ENCODE measurements at places on chromosomes 7 and 10.

DNA sequence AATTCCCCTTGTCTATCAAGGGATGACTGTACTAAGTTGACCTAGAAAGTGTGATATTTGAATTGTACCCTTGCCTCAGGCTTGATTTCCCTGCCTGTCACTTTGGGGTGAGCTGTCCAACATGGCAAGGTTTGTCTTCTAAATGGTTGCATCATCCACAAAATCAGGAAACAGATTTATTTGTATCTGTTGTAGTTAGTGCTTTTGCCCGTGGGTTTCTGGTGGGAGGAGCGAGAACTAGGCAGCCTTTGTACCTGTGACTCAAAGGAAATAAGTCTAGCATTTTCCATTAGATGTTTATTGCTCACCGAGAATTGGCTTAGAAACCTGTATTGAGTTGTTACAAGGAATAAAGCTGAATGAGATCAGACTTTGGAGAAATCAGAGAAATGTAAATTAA is 650.8 kb downstream of the LRMDA start:
- no peak overlapping the region for H3K4me3 ChIP-seq
- no peak for DNase-seq
- no peaks in the 10 kb centered on the region for H3K36me3 ChIP-seq
- H3K27me3 ChIP-seq: no peaks in the 10 kb centered on the region
- no peak overlapping the region for H3K27ac ChIP-seq

- H3K27me3 ChIP-seq: peaks cover 18% of the 10 kb centered on the region
- no peak for DNase-seq
- no peak overlapping the region for H3K4me3 ChIP-seq
- no peak overlapping the region for H3K27ac ChIP-seq
- no peaks in the 10 kb centered on the region for H3K4me1 ChIP-seq
- no peaks in the 10 kb centered on the region for H3K36me3 ChIP-seq
Measured at GRCh38 chr10:34739915-34740314, 75.2 kb downstream of the PARD3 start.

DNA sequence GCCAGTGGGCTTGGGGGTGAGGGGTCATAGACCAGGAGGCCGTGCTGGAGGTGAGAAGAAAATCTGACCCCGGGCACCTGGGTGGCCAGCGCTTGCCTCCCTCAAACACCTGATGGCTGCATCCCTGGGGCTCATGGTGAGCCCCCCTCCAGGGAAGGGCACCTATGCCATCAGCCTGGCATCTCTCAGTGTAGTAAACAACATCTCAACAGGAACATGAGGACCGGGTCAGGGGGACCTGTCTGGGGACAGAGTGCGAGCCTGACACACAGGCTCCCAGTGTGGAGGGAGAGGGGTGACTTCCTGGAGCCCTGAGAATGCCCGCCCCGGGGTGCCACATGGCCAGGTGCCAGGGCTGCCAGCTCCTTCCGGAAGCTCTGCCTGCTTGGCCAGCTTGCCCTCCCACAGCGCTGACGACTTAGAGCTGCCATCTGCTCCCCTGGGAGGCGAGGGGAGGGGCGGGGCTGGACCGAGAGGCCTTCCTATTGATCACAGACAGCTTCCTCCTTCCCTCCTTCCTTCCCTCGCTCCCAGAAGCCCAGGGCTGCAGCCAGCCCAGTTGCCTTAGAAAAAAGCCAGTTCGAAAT is 12.3 kb downstream of the STX1A start:
- H3K27me3 ChIP-seq: peaks cover 11% of the 10 kb centered on the region
- peaks cover 9% of the 10 kb centered on the region for H3K4me1 ChIP-seq
- no peak overlapping the region for H3K27ac ChIP-seq

DNA sequence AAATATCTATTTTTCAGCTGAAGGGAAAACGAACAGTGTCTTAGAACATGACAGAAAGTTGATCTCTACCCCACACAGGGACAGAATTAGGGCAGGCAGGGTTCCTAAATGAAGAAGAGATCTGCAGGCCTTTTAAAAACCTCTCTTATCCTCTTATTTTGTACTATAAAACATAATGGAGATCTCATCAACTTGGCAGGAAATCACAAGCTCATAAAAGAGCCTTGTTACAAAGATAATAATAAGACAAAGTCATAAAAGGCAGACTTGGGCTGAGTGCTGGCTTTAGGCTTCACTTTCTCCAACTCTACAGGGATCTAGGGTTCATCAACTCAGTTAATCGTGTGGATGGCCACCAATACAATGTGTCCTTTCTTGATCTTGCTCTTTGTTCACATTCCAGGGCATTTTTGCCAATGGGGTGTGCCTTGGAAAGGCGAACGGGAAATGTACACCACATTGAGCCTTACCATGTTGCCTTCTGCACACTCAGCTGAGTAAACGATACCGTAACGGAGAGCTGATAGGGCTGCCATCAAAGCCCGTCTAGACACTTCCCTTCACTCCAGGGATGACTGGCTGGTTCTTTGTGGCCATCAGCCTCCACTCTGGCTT is 7.1 kb upstream of the TEX36 start:
- H3K4me3 ChIP-seq: no peak overlapping the region
- peaks cover 7% of the 10 kb centered on the region for H3K4me1 ChIP-seq
- no peaks in the 10 kb centered on the region for H3K36me3 ChIP-seq
- no peaks in the 10 kb centered on the region for H3K27me3 ChIP-seq
- H3K27ac ChIP-seq: no peak overlapping the region
- DNase-seq: no peak

DNA sequence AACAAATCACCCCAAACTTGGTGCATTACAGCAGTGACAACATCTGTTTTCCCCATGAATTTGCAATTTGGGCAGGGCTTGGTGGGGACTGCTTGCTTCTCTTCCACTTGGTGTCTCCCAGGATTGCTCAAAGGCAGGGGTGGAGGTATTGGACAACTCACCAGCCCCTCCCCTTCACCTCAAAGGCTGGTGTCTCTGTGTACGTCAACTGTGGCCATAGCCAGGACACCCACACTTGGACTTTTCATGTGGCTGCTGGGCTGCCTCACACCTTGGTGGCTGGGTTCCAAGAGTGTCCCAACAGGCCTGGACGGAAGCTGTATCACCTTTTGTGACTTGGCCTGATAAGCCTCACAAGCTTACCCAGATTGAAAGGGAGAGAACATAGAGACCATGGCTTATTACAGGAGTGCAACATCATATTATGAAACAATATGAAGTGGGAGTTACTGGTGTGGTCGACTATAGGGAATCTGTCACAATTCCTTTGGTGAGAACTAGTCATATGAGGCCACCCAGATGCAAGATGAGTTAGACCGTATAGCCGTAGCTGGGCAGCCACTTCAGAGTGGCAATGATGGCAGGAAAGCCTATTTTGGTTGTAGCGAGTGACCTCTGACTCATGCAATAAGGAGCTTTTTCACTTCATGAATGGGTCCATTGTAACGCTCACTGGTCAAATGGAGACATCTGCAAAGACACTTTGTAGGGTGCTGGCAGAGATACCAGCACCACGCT is 187.6 kb upstream of the ITGB1 start:
- H3K27ac ChIP-seq: no peak overlapping the region
- H3K27me3 ChIP-seq: peaks cover 3% of the 10 kb centered on the region
- DNase-seq: no peak
- peaks cover 31% of the 10 kb centered on the region for H3K4me1 ChIP-seq
- peaks cover 3% of the 10 kb centered on the region for H3K36me3 ChIP-seq

DNA sequence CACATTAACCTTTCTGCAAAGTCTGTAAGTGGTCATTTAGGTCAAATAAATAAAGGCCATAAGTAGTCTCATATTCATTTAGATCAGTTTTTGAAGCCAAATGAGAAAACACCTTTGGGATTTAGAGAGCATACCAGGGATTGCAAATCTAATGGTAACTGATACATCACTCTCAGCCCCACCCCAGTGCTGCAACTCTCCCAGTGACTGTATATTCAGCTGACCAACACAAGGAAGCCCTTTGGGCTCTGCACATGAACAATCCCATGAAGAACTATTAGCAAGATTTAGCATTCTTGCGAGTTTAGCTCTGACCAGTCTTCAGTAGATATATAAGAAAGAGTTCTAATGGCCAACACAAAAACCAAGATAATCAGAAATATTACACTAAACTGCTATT is 252.3 kb downstream of the CSTF2T start:
- no peaks in the 10 kb centered on the region for H3K27me3 ChIP-seq
- no peak for DNase-seq
- H3K4me3 ChIP-seq: no peak overlapping the region
- no peak overlapping the region for H3K27ac ChIP-seq
- no peaks in the 10 kb centered on the region for H3K36me3 ChIP-seq

GRCh38 chr10:105965141-105965540 is 1199.4 kb downstream of the SORCS1 start:
- no peak overlapping the region for H3K4me3 ChIP-seq
- no peak for DNase-seq
- H3K4me1 ChIP-seq: no peaks in the 10 kb centered on the region
- no peaks in the 10 kb centered on the region for H3K36me3 ChIP-seq
- H3K27me3 ChIP-seq: no peaks in the 10 kb centered on the region

DNA sequence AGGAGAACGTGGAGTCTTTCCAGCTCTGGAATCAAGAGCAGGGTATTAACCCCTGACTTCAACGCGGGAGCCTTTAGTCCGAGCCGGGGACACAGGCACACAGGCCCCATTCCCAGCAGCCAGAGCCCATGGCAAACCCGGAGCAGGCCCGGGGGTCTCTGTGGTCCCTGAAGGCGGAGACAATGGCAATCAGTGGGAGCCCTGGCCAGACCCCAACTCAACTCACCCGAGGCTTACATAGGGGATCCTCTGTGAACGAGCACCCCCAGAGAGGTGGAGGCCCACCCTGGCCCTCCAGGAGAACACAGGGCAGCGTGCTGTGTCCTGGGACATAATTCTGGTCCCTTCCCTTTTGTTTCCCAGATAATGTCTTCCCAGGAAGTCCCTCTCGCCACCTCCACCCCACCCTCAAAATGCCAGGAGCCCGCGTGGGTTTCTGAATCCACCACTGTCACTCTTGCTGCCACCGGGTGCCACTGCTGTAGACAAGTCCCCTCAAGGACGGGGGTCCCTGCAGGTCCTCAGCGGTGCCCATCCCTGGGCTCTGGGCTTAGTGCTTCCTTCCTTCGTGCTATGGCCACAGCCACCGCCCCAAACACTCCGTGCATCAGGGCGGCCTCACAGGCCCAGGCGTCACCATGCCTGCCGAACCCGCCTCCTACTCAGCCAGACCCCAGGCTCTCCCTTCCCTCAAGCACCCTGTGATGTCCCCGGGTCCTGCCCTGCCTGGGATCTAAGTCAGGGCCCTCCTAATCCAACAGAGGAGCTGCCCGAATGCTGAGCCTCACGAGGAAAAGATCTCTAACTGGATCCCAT is 28.6 kb upstream of the PPP2R2D start:
- H3K27ac ChIP-seq: no peak overlapping the region
- H3K27me3 ChIP-seq: peaks cover 23% of the 10 kb centered on the region
- no peak for DNase-seq

- no peaks in the 10 kb centered on the region for H3K36me3 ChIP-seq
- peaks cover 9% of the 10 kb centered on the region for H3K4me1 ChIP-seq
- peaks cover 13% of the 10 kb centered on the region for H3K27me3 ChIP-seq
- H3K27ac ChIP-seq: no peak overlapping the region
Measured at GRCh38 chr7:99221866-99222265, 14.0 kb upstream of the KPNA7 start.

DNA sequence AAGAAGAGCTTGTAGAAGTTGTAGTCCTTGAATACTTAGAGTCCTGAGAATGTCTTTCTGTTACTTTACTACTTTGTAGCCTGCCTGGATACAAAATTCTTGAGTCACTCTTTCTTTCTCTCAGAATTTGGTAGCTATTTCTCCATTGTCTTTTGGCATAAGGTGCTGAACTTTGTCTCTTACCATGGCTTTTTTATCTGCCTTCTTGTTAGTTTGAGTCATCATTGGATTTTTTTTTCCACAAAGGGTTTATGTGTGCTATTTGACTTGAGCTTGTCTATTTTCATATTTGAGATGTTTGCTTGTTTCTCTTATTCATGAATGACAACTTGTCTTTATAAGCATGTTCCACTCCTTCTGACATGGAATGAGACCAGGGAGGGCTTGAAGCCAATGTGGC is 74.5 kb upstream of the EXOC6 start:
- H3K27me3 ChIP-seq: peaks cover 31% of the 10 kb centered on the region
- H3K36me3 ChIP-seq: no peaks in the 10 kb centered on the region
- DNase-seq: no peak
- no peak overlapping the region for H3K4me3 ChIP-seq
- no peaks in the 10 kb centered on the region for H3K4me1 ChIP-seq

- peaks cover 20% of the 10 kb centered on the region for H3K27me3 ChIP-seq
- no peak for DNase-seq
- H3K27ac ChIP-seq: no peak overlapping the region
- H3K4me3 ChIP-seq: no peak overlapping the region
- no peaks in the 10 kb centered on the region for H3K4me1 ChIP-seq
- H3K36me3 ChIP-seq: no peaks in the 10 kb centered on the region
Measured at GRCh38 chr10:78491812-78492211, 458.1 kb downstream of the RPS24 start.

DNA sequence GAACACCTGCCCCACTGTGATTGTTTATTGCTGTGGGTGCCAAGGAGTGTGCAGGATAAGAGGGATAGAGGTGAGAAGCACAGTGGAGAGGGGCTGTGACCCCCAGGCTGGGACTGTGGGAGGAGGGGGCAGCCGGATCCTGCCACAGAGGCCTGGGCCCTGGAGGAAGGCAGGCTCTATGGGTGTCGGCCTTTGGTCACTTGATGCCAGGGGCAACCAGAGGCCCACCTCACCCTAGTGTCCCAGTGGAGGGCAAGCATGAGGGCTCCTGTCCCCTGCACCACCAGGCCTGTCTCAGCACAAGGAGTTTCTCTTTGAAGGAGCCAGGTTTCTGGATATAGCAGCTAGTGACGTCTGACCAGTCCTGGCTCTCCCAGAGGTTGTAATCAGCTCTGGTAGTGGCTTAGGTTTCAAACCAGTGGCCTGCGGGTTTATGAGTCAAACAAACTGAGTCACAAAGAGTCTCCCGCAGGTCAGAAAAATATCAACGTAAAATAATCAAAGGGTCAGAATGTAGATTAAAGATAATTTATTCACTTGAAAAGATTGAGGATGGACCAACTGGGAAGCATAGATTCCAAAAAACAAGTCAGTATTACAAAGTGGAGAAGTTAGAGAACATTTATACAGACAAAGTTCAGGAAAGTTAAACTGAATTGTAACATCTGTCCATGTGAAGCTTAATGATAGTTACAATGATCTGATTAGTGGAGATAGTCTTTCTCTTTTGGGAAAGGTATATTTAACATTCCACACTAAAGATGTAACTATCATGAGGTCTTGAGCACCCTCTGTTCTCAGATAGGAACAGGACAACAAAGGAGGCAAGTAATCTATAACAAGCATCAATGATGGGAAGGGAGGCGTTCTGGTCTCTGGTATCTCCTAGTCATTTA is 37.2 kb upstream of the ZNF488 start:
- DNase-seq: no peak
- no peaks in the 10 kb centered on the region for H3K36me3 ChIP-seq
- H3K27ac ChIP-seq: no peak overlapping the region
- H3K27me3 ChIP-seq: peaks cover 13% of the 10 kb centered on the region
- no peaks in the 10 kb centered on the region for H3K4me1 ChIP-seq
- H3K4me3 ChIP-seq: no peak overlapping the region
